ENCODE measurements at places on chromosomes 2 and 18.
A peak's percentile ranks its signal among the peaks of the same experiment; 100 is the strongest.

DNA sequence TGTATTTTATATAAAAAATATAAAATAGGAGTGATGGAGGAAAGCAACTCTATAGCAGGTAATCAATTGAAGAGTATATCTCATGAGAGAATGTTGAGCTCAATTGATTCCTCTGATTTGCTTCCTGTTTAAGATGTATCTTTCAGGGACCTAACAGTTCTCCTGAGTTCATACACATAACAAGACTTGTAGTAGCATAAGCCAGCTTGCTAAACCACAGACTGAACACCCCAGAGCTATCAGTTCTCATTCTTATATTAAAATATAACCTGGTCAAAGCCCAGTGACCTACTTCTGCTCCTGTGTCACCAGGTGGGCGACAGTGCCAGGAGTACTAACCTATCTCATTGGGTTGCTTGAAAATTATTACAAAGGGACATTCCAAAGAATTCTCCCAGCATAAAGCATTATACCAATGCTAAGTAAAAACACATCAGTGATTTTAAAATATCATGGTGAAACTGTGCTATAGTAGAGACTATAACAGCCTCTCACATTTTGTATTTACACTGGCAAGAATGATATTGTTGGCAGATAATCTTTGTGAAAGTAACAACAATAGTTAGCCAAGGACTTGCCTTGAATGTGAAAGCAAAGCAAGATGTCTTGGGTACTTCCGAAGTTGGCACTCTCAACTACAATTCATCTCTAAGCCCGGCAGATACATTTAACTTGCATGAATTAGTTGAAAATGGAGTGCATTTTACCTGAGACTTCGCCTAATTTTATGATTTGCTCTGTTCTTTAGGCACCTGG is 40.8 kb upstream of the CDH20 start:
- DNase-seq: no peak

- no peak for DNase-seq
Measured at GRCh38 chr18:44245019-44245418, 435.7 kb upstream of the SETBP1 start.

GRCh38 chr2:69017080-69017479 is 4.1 kb downstream of the ANTXR1 start:
- DNase-seq: no peak

- DNase-seq: no peak
Measured at GRCh38 chr18:13877157-13877556, 38.2 kb downstream of the MC2R start.

DNA sequence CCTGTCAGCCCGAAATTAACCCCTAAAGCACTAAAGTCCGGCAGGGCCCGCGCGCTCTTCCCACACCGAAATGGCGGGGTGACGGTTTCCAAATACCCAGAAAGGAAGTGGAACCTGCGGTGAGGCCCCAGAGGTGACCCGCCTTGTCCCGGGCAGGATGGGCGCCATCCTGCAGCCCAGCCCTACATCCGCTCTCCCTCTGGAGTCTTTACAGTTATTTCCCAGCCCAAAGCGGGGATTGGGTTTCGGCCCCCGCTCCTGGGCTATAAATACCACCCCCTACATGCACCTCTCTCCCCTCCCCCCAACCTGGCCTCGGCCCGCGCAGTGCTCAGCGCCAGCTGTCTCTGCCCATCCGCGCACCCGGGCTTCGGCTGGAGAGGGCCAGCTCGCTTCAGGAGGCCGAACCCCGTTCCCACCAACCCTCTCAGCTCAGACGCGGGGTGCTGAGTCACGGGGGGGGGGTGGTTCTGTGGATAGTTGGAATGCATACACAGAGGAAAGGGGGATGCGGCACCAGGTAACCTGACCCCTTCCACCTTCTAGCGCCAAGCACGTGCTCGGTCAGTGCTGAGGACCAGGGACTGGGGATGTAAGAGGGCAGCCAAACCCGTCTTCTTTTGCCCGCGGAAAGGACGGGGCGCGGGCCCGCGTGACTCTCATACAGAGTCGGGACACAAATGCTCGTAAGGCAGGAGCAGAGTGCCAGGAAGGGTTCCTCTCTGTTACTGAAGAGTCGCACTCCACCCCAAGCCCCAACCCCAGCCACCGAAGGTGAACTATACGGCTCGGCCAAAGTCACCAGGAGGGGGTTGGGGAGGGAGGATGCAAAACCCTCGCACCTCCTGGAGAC is at the start of gene TUBA4B:
Gene TUBA4B, plus strand, starts transcription at position 344 of the 853 bp plus-strand sequence. Its CDS starts 165 bp downstream, at position 509.
- peak; percentile 73 for DNase-seq

- DNase-seq: no peak
Measured at GRCh38 chr2:43400508-43400907, 174.1 kb upstream of the ZFP36L2 start.

GRCh38 chr2:171165967-171166327 is 5.3 kb upstream of the TLK1 start:
- no peak for DNase-seq

GRCh38 chr2:6977113-6977741 is 60.0 kb downstream of the RNF144A start:
- DNase-seq: peak; percentile 84

DNA sequence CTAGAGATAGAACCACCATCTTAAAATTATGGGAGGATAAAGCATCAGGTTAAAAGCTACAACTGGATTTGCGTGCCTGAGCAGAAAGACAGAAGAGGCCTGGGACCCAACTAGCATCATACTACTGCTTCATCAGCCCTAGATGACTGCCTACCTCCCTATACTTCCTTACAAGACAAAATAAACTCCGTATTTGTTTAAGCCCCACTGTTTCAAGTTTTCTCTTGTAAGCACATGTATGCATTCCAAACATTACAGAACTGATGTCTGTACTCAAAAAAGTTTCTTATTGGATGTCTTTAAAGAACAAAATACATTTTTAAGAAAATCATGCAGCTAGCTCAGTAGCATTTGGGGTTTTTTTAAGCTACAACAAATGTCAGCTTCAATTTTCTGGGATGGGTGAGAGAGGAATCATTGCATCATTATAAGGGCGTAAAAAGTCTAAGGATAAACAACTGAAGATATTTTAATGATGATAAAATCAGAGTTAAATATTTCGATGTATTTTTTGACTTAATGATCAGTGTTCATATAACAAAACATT is 213.1 kb downstream of the EXOC6B start:
- no peak for DNase-seq

- peak; percentile 78 for DNase-seq
Measured at GRCh38 chr2:68251187-68251854, 1.0 kb downstream of the PPP3R1 start.

- DNase-seq: no peak
Measured at GRCh38 chr2:6820903-6821584, 44.7 kb downstream of the CMPK2 start.

GRCh38 chr2:104849618-104850141 is 4.2 kb upstream of the POU3F3 start:
- peak; percentile 68 for DNase-seq

GRCh38 chr18:41906528-41907146 is 48.4 kb upstream of the PIK3C3 start:
- no peak for DNase-seq

DNA sequence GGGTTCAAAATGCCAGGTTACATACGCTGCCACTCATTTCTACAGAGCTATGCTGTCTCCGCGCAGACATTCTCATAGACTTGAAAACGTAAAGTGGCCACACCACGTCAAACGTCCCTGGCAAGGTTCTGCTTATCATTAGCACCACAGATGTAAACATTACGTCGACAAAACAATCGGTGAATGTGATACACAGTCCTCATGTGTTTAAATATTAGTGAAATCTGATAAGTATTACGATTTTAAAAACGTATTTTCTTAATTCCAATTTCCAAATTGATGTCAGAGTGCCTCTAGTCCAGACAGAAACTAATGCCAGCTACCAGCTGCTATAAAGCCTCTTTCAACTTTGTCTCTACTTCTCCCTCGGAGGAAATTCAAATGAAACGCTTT is 1.2 kb downstream of the STK17B start:
- DNase-seq: no peak

DNA sequence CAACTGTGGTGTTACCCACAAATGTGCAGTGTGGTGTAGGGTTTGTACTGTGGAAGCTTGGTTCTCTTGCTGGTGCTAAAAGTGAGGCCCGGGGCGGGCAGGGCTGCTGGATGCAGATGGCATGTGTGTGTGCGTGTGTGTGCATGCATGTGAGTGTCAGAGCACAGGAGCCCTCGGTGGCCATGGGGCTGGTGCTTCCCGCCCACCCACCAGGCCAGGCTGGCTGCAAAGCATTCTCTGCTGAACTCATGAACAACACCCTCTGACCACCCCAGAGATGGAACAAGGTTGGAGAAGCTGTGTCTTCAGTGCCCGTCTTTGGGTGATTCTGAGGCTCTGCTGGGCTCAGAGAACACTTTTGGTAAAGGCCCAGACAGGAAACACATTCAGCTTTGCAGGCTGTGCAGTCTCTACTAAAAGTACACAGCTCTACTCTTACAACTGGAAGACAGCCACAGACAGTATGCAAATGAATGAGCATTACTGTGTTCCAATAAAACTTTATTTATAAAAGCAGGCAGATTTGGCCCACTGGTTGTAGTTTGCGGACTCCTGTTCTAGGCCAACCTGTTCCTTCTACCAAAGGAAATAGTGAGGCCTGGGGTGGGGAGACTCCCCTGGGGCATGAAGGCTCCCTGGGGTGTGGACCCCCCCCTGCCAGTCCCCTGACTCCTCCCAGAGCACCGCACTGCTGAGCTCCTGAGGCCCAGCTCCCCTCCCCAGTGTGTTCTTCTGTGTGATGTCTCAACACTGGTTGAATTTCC is 225.3 kb upstream of the HDAC4 start:
- DNase-seq: peak; percentile 64

GRCh38 chr2:128145651-128146050 is 54.7 kb downstream of the UGGT1 start:
- DNase-seq: no peak

- no peak for DNase-seq
Measured at GRCh38 chr2:46202987-46203386, 94.2 kb upstream of the EPAS1 start.

GRCh38 chr2:60934165-60934722 is 52.9 kb downstream of the REL start:
- no peak for DNase-seq

DNA sequence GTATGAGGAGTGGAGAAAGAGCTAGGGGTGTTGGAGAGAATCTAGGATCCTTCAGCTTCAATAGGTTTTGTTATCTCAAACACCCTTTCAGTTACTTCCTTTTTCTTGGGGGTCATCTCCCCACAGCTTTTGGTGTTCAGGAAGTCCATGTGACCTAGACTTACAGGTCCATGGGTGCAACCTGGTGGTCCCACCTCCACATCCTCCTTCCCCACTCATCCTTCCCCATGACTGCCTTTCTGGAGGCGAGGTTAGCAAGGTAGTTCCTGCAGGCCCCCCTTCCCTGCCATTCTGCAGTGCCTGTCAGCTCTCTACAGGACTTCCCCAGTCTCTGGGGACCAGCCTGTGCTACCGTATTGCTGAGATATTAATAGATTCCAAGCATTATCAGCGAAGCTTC is 107.6 kb downstream of the TMEM17 start:
- no peak for DNase-seq

GRCh38 chr2:98757904-98758421 is 27.0 kb upstream of the MGAT4A start:
- peak; percentile 80 for DNase-seq

GRCh38 chr2:217513258-217513657 is 489.5 kb downstream of the TNS1 start:
- no peak for DNase-seq

DNA sequence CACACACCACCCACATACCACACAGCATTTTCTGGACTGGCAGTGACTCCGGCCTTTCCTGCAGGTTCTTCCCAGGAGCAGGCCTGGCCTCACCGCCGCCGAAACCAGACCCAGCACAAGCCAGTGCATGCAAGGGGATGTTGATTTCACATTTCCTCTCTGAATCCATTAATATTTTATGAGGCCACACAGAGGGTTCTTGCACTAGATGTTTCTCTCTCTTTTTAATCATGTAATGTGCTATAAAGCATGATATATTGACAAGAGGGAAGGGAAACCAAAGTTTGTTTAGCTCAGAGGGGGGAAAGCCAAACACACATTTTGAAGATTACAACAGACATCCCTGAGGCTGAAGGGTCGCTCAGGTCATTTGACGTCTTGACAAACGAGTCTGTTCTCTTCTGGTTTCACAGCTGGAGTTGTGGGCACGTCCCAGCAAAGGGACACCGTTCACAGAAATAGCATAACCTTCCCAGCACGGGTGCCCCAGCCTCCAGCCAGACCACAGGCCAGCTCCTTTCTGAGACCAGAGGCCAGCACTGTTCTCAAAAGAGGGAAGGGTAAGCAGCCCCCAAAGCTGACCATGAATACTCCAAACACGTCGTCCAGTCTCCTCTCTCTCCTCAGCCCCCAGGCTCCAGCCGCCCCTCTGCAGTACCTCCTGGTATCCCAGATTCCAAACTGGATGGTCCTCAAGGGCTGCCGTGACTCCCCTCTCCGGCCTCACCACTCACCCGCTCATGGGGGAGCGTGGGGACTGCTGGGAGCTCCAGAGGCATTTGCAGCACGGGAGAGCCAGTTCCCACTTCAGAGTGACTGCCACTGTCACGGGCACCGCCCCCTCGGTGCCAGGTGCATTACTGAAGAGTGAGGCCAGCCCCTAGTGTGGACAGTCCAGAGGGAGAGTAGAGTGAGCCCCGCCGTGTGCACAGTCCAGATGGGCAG is 340.3 kb upstream of the SALL3 start:
- DNase-seq: no peak

DNA sequence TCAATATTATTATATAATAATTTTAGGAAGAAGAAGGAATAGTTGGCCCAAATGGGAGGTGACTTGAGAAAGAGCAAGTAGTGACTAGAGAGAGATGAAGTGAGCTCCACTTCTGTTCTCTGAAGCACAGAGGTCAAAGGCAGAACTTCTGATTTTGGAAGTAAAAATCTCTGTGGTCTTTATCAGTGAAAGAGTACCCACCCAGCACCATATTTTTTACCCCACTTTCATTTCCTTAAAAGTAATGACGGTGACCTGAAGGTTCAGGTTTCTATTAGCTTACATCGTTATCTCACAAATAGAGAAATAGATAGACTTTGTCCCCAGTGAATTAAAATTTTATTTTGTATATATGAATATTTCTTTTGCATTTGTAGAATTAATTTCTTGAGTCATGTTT is 95.3 kb downstream of the CDH7 start:
- no peak for DNase-seq

- no peak for DNase-seq
Measured at GRCh38 chr18:22814329-22814703, 118.8 kb upstream of the RBBP8 start.

DNA sequence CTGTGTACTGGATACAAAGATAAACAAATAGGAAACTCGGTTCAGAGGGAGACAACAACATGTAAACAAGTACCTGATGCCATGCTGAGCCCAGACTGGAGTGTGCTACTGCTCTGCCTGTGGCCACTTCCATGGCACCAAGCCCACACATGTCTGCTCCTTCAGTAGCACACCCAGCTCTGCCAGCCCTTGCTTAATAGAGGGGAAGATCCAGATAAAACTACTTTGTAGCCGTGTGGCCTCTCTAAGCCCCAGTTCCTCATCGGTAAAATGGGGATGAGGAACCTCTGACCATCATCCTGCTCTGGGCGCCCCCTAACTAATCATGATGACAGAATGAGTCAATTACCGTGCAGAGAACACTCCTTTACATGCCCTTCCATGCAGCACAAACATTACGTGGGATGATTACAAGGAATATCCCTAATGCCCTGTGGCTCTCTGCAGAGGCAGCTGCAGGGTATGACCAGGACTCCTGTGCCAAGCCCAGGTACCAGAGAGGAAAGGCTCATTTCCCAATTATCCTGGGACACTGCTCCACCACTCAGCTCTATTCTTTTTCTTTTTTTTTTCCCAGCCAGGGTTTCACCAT is 34.9 kb downstream of the DNMT3A start:
- DNase-seq: peak; percentile 84

- no peak for DNase-seq
Measured at GRCh38 chr2:133130548-133131246, 437.6 kb downstream of the NCKAP5 start.
